ENCODE measurements at places on chromosomes 3 and 15.
A peak's percentile ranks its signal among the peaks of the same experiment; 100 is the strongest.

DNA sequence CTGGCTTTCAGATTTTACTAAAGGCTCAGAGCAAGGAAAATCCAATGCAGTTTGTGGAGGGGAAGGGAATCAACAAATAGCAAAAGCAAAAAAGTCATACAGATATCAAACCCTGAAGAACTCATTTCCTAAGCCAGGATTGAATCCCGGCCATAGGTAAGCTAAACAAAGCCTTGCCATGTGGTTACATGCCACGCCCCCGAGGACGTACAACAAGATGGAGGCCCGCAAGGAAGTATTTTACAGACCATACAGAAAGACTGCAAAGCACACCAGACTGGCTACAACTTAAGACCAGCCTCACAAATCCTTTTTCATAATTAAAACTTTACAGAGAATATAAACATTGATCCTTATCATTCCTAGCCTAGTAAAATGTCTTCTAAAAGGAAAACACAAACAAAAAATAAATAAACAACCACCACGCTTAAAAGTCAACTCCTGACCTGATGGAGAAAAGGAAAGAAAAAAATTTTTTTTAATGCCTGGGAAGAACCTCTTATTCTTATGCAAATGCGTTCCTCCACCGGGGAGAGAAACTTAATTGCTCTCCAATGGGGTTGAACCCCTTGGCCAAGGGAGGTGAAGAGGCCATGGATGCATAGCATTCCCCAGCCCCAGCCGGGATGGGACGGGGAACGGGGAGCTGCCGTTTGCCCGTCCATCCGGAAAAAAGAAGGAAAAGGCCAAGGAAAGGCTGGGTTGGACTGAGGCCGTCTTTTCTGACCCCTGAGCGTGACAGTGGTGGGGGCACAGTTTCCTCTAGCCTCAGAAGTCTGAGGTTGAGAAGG, 39.3 kb downstream of the IL1RAP start:
- DNase-seq = no peak

- no peak for DNase-seq
Measured at GRCh38 chr3:156311431-156311830, 191.1 kb downstream of the KCNAB1 start.

DNA sequence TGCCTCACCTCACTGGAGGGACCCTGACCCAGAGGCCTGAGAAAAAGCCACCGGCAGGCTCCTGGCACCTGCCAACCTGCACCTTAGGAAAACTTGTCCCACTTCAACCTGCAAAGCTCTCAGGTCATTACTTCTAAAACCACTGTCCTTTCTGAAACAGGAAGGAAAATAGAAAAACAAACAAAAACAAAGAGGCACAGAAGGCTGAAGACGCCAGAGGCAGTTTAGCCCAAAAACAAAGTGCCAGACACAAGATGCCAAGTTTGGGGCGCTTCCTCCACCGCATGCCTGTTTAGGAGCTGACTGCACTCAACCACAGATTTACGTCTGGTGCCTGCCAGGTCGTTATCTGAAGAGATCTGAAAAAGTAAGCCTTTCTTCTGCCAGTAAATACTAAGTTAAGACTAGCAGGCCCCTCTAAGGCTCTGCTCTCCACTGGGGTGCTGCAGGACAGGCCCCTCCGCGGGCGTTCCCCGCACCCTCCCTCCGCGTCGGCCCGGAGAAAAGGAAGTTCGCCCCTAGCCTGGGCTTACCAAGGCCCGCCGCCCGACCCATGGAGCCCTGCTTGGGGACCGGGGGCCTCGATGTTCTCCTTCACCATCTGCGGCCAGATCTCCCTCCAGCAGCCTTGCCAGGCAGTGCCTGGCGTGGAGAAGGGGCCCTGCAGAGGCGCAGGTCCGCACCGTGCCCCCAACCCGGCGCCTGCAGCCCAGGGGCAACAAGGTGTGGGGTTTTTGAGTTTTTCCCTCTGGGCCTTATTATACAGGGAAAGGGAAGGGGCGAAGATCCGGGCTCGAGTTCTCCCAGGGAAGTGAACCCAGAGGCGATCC, 1.3 kb downstream of the GOLGA8A start:
- DNase-seq = no peak

GRCh38 chr3:14803981-14804834, 14.6 kb upstream of the FGD5 start:
- no peak for DNase-seq

- DNase-seq = no peak
Measured at GRCh38 chr3:189570916-189571315, 60.3 kb upstream of the TP63 start.

GRCh38 chr15:98548139-98548971, 100.0 kb upstream of the IGF1R start:
- peak; percentile 56 for DNase-seq

- no peak for DNase-seq
Measured at GRCh38 chr3:119588112-119588511, 8.8 kb downstream of the ADPRH start.

- DNase-seq = no peak
Measured at GRCh38 chr3:13707456-13707855, 158.5 kb downstream of the FBLN2 start.

GRCh38 chr3:181176601-181177000, 187.1 kb upstream of the DNAJC19 start:
- peak; percentile 25 for DNase-seq

DNA sequence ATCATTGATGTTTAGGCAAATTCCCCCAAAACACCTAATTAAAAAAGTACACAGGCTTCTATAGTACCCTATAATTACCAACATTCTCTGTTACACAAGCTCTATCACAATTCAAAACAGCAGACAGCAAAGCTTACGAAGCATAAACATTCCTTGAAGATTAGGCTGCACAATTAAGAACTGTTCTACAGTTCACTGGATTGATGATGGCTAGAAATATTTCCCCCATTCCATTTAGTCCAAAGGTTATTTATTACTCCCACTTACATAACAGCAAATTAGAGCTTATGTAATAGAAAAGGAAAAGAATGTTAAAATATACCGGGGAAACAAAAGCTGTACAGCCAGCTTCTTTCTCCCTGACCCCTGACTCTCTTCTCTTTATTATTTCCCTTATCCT, 49.3 kb downstream of the UACA start:
- no peak for DNase-seq

DNA sequence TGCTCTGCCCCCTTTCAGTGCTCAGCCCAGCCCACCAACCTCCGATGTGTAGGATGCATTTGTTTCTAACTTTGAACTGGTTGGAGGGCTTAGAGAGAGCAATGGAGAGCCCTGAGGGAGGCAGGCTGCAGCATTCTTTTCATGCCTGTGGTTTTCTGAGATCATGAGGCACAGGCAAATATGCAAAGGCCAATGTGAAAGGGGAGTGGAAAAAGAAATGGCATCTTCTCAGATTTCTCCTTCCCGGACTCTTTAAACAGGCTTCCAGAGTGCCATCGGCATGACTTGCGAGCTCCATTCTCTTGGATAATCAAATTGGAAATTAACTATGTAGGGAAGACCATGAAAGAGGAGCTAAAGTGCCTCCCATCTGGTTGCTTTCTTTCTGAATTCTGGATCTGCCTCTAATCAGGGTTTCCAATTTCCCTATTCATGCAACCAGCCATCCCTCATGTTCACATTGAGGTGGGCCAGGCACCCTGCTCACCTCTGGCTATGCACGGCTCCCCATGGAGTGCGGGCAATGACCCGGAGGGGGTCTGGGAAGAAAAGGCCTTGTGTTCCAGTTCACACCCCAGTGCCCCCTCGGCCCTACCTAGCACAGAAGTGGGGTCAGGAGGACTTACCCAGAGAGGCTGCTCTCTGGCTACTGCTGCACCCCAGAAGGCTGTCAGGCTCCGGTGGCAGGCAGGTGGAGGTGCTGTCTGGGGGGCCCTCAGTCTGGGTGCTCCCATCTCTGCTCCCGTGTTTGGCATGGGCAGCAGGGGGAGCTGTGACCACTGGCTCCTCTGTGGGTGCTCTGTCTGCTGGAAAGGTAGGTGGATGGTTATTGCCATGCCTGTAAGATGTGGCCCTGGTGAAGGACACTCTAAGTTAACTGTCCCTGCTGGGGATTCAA, 16.1 kb downstream of the AMOTL2 start:
- DNase-seq = no peak

- no peak for DNase-seq
Measured at GRCh38 chr3:159632851-159633250, 355.8 kb upstream of the IL12A start.

DNA sequence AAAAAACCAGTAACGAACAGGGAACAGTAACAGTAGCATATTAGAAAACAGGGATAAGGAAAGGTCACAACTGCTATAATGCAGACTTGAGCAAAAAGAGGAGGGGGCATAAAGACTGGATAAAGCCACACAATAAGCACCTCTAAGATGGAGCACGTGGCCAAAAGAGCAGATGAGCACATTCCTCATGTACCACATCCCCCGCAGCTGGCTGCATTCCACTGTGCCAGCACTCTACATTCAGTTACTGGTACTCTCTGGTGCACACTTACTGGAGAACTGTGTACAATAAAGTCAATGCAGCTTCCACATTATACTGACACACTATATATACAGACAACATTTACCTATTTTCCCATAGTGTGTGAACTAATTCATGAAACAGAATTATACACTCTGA, 64.7 kb downstream of the UBE3A start:
- DNase-seq = no peak

- DNase-seq = no peak
Measured at GRCh38 chr3:53223541-53223966, 32.3 kb downstream of the TKT start.

DNA sequence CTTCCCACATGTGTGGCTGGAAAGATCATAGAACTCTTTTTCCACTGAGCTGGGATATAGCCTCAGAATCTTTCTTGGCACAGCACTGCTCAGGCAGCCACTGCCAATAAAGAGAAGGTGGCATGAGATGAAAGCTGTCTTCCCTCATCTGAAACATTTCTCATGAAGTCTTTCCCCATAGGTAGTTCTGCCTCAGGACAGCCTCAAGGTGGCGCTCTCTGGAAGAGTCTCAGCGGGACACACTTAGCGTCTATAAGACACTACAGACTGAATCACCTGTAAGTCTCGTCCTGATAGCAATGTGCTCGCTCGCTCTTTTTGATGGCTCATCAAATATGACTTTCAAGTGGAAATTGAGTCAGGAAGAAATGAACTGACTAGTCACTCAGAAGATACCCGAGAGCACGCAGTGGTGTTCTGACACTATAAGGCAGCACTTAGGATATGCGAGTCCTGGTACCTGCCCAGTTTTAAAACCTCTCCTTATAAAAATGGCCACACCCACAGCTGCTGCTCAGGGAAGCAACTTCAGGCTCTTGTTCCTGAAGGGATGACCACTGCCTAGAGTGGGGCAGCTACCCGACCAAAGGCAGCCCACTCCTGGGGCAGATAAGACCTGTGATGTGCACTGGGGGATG, 269.5 kb downstream of the SUCLG2 start:
- DNase-seq = no peak

DNA sequence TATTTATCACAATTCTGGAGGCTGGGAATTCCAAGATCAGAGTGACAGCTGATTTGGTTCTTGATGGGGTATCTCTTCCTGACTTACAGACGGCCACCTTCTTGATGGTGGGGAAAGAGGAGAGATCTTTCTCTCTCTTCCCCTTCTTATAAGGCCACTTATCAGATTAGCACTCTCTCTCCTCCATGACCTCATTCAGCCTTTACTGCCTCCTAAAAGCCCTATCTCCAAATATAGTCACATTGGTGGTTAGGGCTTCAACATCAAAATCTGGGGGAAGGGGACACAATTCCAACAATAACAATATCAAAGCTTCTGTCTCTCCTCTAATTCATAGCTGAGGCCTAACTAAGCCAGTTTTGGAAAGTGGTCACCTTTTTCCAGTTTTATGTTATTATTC, 91.7 kb upstream of the MBNL1 start:
- DNase-seq = no peak

- no peak for DNase-seq
Measured at GRCh38 chr15:42136513-42136912, 19.9 kb downstream of the PLA2G4F start.

DNA sequence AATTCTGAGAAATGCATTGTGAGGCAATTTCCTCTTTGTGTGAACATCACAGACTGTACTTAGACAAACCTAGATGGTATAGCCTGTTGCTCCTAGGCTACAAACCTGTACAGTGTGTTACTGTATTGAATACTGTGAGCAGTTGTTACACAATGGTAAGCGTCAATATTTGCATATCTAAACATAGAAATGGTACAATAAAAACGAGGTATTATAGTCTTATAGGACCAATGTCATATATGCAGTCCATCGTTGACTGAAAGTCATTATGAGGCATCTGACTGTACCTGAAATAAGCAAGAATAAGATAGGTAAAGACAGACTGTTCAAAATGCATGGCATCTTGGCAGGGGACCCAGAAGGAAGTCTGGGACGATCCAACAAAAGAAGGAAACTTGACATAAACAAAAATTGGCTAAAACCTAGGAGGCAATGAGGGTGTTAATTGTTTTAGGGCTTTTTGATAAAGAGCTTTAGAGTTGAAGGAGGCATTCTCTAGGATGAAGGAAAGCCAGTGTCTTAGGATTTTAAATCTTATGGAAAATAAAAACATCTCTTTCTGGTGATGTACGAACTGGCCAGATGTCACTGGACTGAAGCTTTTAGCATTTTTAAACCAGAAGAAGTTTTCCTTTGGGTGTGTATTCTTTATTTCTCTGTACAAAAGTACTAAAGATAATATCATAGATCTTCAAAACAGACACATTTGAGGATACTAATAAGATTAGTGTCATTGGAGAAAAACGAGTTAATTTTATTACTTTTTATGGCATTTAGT, 9.2 kb upstream of the SPRED1 start:
- DNase-seq = no peak

DNA sequence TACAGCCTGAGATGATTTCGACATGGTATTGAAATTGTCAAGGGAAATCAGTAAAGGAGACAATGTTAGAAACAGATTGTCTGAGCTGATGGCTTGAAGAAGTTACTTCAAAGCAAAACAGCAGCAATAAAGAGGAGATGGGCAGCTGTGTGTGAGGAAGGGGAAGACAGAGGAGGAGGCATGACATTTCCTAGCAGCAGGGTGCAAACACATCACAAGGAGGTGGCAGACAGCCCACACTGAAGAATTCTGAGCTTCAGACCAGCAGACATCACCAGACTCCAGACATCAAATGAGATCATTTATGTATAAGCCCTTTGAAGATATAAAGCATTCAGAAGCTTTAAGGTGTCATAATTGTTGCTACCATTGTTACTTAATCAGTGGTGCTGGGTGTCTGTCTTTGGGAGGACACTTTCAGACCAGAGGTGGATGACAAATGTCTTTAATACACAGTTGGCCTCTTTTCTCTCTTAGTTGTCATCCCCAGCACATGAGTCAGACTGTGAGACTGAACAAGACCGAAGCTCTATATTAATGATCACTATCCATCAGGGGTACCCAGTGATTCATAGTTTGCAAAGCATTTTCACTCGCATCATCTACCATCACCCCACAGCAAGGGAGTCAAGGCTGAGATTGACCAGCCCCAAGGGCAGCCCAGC, 203.9 kb downstream of the MINAR1 start:
- DNase-seq = no peak

- DNase-seq = no peak
Measured at GRCh38 chr3:22308871-22309270, 557.9 kb upstream of the ZNF385D start.

DNA sequence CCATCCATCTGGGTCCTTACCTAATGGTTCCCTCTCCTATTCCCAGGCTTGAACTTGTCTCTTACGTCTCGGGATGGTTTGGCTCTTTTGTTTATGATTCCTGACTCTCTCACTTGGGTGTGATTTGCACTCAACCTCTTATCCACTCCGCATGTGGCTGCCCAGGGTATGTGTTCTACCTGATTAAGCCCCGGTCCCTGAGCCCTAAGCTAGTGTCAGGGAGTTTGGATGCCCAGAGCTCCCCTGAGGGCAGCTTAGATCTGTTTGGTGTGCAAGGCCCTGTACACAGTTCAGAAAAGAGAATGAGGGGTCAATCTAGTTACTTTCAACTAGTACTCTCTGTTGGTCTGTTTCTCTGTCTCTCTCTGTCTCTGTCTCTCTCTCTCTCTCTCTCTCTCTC, 15.9 kb upstream of the STARD5 start:
- no peak for DNase-seq

All from left renal pelvis (tissue), 4 donors.